ENCODE measurements at places on chromosomes 16 and 17.

DNA sequence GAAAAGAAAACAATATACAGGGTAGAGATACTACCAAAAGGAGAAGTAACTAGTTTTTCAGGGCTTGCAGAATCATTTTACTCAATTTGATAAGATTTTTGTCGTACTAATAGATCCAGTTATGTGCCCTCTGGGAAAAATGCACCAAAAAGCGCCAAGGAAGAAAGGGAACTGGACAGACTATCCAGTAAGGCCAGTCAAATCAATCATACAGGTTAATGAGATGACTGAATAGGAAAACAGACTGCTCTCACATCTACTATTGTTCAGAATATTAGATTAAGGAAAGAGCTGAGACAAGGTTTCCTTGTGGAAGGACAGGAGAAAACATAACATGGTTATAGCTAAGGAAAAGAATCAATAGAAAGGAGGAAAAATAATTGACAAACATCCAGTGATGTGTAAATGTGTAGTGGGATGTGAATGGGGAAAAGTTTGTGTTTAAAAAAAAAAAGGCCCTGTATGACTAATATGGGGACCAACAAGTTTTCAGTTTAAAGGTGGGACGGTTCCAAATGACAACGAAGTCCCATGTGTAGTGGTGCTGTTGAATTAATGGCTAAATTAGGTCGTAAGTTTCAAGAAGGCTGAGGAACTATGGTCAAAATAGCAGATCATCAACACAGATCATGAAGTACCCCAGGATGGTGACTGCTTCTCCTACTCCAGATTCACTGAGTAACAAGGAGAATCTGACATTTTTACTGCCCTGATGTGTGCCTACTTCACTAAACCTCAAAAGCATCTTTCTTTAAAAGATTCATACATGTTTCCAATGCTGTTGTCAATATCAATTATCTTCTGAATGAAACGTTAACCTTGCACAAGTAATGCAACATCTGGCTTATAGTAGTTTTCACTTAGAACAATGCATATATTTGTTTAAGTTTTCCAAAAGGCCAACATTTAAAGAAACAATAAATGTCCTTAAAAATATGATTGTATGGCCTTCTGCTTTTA is 40.7 kb downstream of the BRIP1 start:
- DNase-seq: no peak

DNA sequence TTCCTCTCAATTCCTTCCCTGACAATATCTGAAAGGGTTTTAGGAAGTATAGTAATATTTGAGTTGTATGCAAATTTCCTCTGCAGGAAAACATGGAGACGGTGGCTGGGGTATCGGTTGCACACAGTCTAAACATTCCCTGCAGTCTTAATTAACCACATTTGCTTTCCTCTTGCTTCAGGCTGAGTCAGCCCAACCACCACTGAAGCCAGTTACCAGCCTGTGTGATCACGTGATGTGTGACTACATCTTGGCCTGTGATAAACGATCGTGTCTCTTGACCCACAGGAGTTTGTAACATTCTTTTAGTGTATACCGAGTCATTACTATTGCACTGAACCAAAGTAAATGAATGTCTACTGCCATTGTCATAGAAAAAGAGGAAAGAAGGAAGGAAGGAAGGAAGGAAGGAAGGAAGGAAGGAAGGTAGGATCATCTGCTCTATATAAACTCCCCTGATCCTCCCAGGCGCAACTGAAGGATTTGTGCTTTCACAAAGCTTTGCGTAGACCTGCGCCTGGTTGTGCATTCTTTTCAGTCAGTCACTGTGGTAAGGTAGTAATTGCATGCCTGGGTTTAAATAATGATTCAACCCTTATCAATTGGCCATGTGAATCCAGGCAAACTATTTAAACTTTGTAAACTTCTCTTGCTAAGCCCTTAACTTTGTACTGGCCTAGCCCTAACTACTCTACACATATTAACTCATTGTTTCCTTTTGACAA is 280.6 kb upstream of the SALL1 start:
- DNase-seq: no peak

GRCh38 chr16:10880594-10881452 is 3.8 kb downstream of the CIITA start:
- no peak for DNase-seq

DNA sequence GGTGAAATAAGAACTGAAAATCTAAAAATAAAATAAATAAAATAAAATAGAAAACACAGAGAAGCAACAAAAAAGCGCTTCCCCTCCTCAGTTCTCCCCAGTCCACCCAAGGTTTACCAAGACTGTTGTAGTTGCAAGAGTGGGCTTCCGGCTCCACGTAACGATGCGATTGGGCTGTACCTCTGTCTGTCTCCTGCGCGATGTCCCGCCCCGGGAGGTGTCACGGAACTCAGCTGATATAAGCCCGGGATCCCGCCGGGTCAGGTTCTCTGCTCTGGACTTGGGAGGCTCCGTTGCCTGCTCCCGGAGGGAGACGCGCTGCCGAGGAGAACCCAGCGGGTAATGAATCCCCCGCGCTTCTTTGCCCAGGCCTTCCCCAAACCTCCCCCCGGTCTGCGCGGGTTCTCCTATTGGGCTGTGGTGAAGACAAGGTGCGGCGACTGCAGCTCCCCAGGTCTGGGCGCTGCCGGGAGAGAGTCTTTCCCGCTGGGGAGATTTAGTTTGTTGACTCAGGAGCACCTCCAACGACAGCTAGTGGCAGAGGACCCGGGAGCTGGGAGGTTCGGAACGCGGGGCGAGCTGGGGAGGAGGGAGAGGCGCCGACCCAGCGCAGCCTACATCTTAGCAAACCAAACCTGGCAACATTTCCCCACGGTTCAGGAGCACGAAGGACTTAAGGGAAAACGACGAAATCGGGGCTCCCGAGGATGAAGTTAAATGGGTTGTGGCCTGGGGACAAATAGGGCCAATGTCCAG is at the start of gene SLFN5:
SLFN5 (plus strand) TSS at position 268 of the 756 bp plus-strand sequence. CDS start 15,619 bp downstream, outside the sequence.
- peak; percentile 97 for DNase-seq

DNA sequence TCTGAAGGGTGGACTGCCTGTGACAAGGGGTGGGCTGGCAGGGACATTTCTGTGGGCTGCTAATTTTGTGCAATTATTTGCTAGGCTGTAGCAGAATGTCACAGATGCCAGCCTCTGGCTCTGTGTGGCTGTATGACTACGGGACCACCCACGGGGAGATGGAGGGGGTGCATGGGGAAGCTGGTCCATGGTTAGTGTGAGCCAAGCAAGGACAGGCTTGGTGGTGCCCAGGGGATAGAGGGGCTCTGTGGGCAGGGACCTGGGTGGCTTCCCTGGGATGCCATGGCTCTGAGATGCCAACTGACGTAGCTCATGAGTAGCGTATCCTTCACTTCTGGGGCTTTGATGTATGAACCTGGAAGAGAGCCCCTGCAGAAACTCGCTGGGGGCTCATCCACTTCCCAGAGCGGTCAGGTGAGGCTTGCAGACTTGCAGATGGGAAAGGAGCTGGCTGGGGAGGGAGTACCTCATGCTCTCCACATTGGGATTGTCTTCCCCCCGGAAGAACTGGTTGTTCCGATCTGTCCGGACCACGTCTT is 87.2 kb downstream of the TBC1D16 start:
- DNase-seq: no peak
